ENCODE measurements at places on chromosomes 13 and 19.

GRCh38 chr13:32903720-32904119, 112.5 kb upstream of the KL start:
- no peak for DNase-seq

DNA sequence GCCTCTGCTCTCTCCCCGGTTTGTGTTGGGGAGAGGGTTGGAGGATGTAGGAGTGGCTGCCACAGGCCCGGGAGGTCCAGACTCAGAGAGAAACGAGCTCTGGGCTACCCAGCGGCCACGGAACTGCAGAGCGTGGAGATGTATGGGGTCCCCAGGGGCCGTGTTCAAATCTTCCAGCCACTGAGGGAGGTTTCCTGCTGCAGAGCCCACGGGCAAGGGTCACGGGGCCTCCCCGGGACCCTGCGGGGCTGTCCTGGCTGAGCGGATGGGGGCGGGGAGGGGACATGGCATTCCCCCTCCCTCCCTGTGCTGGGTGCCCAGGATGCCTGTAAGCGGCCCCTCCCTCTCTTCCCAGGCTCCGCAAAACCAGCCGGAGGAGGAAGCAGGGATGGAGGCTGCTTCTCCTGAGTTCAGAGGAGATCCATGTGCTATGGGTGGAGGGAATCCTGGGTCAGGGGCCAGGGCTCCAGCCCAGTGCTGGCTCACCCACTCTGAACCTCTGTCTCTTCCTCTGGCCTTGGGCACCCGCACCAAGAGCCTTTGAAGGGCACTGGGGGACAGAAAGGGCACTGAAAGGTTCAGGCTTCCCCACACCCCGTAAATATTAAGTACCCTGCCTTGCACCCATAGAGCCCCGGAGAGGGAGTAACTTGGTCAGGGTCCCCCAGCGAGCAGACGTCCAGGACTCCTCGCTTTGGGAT, 22.6 kb downstream of the SMIM24 start:
- no peak for DNase-seq

- no peak for DNase-seq
Measured at GRCh38 chr19:18427080-18427742, 8.0 kb downstream of the SSBP4 start.

DNA sequence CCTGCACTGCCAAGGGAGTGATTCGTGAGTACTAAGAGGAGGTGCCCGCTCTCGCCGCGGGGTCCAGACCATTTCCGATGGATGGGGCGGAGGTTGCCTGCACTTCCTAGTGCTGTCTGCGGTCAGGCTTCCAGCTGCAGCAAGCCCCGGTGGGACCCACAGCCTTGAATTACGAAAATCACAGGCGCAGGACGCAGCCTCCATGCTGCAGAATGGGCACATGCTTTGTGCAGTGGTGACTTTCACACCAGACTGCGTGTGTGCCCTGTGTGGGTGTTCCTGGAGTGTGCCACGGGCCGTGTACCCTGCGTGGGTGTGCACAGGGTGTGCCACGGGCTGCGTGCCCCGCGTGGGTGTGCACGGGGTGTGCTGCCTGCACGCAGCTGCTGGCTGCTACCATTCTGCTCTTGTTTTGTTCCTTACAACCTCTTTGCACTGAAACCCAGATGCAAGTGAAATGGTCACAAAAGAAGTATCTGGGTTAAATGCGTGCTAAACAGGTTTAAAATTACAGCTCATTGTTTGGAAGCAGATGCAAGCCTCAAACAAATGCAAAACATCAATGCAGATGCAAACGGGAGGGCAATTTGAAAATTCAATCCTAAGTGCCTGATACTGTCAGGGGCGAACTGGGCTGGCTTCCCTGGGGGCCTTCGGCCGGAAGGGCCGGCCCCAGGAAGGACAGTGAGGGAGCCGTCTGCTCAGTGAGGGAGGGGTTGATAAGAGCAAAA, 221.2 kb upstream of the SOX1 start:
- no peak for DNase-seq

GRCh38 chr13:109357751-109358471, 428.5 kb downstream of the IRS2 start:
- no peak for DNase-seq

- no peak for DNase-seq
Measured at GRCh38 chr13:108561149-108561548, 68.3 kb upstream of the MYO16 start.

- no peak for DNase-seq
Measured at GRCh38 chr19:40149501-40149900, 41.7 kb upstream of the MAP3K10 start.

- no peak for DNase-seq
Measured at GRCh38 chr19:47675859-47676258, 37.4 kb upstream of the EHD2 start.

- no peak for DNase-seq
Measured at GRCh38 chr13:109792416-109793059, 6.2 kb upstream of the IRS2 start.
